ENCODE measurements at places on chromosomes 13 and 19. TPM values are rescaled to one million over a fixed set of nuclear protein-coding genes. Genes with fewer than 3 reads are reported as not detected.

DNA sequence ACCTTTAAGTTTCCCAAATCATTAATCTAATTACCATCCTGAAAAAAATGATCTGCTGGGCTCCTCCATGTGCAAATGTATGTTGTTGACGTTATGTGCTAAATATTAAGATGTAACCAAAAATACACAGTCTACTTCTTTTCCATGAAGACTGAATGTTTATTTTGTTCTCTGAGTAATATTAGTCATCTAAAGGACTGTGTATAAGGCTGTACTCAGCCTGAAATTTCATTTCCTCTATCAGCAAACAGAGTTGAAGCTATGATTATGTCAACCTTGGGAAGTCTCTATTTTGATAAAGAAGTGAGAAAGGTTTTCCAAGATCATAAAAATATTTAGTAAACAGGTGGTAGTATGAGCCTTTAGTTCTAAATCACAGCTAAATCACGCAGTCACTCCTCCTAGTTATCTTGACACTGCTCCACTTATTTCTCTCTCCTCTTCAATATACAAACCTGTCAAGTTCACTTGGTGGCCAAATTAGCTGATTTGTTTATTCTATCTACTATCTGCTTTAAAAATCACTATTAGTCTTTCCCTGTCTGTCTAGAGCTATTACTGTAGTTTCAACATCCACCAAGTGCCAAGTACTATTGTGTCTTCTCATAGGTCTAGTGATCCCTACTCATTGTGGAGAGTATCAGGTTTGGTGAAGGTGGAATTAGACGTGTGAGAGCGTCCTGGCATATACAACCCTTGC lies 211.7 kb upstream of the STARD13 start:
- DNase-seq = no peak

DNA sequence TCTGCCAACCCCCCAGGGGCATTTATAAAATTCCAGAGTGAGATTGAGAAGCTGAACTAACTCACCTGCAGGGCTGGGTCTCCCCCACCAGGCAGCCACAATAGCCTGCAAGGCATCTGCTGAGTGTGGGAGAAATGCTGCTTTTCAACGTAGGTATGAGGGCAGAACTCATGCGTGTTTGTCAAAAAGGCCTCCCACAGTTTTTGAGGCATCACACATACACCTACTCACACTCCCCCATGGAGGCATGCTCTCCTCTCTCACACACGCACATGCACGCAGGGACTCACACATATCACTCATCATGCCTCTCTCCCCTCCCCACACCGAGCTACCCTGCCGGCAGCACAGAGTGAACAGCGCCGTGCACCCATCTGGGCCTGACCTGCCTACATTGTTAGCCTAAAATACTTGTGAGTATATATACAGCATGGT lies 390.5 kb downstream of the FGF9 start:
- DNase-seq = peak; percentile 51

- no peak for DNase-seq
Measured at GRCh38 chr13:111492341-111492950, 172.0 kb downstream of the TEX29 start.

GRCh38 chr13:100510208-100510957 lies 78.2 kb downstream of the GGACT start:
- no peak for DNase-seq

ODAD3 gene
- not detected for polyA plus RNA-seq

DNA sequence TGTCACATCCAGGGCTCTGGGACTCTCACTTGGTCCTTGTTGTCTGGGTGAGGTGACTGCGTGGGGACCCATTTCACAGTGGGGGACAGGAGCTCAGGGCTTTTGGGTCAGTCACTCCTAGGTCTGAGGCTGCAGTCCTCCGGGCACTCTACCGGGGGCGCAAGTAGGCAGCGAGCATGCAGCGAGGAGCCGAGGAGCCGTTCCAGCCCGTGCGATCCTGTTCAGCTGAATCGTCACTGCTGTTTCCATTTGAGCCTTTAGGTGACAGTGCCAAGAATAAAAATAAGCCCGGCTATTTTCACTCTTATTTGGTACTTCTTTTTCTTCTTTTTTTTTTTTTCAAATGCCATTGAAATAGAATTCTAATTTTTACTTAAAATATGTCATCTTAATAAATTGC lies 126.5 kb downstream of the ZNF536 start:
- DNase-seq = no peak

DNA sequence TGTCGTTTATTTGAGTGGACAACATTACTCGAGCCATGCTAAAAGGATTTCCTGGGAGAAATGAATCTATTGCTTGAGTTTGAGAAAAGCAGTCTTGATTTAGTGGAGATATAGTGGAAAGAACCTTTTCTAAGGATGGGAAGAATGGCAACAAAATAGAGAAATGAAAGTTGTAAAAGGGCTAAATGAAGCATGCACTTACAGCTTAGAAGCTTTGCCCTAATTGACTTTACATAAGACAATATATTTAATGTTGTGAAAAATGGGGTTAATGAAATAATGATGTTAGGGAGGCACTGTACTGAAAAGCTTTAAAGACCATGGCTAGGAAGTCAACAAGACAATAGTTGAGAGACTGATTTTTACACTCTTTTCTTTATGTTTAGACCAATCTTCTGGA lies 35.4 kb downstream of the SLC10A2 start:
- DNase-seq = no peak

- no peak for DNase-seq
Measured at GRCh38 chr13:46647512-46648065, 94.6 kb downstream of the LRCH1 start.

- DNase-seq = no peak
Measured at GRCh38 chr19:42028304-42029216, 34.5 kb upstream of the ATP1A3 start.

DNA sequence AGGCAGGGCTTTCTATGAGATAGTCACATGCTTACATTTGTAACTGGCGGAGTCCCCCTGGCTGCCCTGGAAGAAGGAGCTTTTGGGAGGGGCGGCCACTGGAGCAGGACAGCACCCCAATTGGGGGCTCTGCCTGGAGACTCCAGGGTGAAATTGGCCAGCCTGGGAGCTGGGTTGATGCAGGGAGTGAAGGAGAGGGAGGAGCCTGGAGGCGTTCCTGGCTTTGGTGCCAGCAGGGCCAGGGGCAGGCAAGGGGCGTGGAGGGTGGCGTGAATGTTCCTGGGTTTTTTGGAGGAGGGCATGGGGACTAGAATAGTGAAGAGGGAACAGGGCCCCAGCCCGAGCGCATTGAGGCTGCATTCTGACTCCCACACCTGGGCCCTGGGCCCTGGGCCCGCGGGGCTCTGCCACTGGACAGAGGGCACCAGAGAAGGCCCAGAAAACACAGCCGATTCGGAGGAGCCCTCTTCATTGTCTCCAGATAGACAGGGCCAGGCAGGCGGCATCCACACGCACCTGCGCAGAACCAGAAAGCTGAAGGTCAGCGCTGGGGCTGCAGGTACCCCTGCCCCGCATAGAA lies 29.5 kb downstream of the COMP start:
- no peak for DNase-seq

CRX gene
- polyA plus RNA-seq = not detected

DNA sequence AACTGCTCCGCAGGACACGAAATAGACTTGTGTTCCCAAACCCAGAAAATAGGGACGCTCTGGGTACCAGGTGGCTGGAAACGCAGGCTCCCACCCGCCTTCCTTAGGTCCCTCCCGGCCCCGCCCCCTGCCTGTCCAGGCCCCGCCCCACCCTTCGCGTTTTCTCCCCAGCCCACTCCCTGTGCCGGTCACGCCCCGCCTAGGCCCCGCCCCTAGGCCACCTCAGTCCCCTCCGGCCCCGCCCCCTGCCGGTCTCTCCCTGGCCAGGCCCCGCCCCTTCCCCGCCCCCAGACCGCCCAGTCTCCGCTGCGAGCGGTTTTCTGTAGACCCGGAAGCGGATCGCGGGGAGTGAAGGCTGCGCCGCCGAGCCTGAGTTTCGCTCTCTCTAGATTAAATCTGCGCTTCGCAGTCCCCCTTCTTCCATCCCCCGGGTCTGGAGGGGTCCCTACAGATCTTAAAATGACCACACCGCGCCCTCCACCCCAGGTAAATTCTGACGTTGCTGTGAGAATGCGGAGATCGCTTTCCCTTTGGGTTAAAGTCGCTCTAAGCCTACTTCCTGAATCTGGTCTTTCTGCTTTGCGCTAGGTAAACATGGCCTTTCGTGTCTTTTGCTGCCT lies 3.7 kb upstream of the ZNF665 start:
- peak; percentile 93 for DNase-seq

GRCh38 chr19:39110263-39110967 lies 15.2 kb upstream of the PAK4 start:
- peak; percentile 58 for DNase-seq

DNA sequence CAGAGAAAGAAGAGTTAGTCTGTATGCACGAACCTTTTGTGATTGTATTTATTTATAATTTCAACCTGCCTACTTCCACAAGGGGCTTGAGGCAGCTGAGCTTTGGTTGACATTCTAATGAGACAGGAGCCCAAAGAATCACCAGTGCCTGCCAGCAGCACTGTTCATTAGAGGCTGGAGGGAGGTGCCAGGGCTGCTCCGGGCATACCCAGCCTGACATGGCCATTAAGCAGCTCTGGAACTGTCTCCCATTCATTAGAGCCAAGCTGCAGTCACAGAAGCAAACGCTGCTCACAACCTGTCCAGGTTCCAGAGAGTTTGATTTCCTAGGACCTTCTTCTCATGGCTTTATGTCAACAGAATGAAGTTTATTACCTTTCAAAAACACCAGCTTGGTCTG lies 425.5 kb downstream of the RFC3 start:
- DNase-seq = no peak

- DNase-seq = no peak
Measured at GRCh38 chr13:45143346-45143751, 23.0 kb downstream of the GTF2F2 start.

DNA sequence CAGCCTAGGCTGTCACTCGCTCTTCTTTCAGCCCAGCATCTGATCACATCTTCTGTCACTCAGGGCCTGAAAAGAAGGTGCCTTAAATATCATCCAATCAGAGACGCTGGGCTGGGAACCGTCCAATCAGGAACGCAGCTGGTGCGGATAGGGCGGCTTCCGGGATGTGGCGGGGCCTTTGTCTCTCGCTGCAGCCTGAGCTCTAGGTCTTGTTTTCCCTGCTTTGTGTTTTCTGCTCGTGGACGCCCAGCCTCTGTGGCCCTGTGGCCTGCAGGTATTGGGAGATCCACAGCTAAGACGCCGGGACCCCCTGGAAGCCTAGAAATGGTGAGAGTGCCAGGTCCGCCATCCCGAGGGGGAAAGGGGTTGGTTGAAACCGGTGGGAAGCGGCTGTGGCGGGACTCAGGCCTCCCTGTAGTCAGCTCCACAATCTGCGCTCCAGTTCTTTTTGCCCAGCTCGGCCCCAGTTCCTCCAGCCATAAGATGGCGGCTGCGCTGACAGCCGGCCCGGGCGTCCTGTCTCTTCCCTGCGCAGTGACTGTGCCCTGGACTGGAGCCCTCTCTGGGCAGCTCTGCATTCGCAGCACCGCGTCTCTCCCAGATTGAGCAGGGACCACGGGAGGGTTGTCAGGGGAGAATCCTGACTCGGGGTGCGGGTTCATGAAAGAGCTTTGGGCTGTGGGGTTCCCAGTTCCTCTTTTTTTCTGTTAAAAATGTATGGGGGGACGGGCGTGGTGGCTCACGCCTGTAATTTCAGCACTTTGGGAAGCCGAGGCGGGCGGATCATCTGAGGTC lies at the start of gene ZNF85:
Gene ZNF85 (plus strand): TSS at position 175 of the 795 bp plus-strand sequence. CDS start 150 bp downstream, at position 325.
- peak; percentile 79 for DNase-seq

- DNase-seq = peak; percentile 54
Measured at GRCh38 chr19:13098277-13099072, 4.2 kb downstream of the LYL1 start.

- DNase-seq = no peak
Measured at GRCh38 chr19:4229179-4229931, at the start of gene EBI3. EBI3 (plus strand) TSS chr19:4229523; CDS start chr19:4229551, 28 bp downstream.

- DNase-seq = peak; percentile 83
Measured at GRCh38 chr13:113724780-113725315, 34.2 kb upstream of the TMEM255B start.

All from CD4-positive, CD25-positive, alpha-beta regulatory T cell (primary cell).